ENCODE measurements at places on chromosomes 2 and 18.

DNA sequence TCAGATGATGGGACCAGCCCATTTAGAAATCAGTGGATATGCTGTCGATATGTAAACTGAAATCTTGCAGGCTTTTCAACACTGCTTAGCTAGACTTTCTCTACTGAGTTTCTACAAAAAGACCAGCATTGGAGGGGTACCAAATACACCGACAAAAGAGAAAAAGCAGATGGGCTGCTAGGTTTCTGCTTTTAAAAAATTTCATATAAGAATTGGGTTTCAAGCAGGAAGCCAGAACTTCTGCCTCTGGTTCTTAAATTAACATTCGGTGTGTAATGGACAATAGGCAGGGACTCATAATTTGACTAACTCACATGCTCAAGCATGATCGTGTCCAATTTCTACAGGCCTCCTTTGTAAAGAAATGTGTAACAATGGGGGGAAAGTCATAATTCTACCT is 3.1 kb downstream of the ARL4C start:
- no peak for DNase-seq

GRCh38 chr18:70423120-70423519 is 134.3 kb downstream of the SOCS6 start:
- DNase-seq, result no peak

DNA sequence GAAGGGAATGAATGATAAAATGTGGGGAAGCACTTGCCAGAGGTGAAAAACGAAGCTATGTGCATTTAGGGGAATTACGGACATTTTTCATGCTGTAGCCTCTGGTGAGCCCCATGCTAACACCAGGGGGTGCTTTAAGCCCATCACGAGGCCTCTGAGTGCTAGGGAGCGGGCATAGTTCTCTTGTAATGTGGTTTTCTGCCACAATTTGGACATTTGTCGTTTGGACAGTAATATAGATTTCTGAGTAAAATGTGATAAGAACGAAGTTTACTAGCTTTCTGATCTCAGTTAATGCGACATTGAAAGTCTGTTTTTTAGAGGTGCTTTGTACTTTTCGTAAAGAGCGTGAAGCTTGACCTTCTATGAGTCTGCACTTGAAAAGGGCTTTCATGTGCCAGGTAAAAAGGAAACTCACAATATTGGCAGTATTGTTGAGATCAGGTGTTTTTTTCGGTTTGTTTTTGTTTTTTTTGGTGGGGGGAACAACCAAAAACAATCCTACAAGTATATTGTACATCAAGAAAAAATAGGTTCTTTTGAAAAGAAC is 50.6 kb downstream of the TRAF3IP1 start:
- peak; percentile 45 for DNase-seq

DNA sequence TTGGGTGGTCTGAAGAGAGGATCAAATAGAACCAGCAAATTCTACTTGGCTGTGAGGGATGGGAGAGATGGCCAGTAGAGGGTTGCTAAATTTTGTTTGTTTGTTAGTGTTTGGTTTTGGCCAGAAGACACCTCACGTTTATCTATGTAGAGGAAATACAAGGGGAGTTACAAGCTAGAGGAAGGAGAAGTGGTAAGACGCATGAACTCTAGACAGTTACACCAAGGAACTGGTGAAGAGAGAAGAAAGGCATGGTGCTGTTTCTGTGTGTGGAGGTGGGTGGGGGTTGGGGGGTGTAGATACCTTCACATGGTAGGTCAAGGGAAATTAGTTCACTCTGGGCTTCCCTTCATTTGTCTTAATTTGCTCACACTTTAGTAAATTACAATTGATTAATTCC is 25.6 kb downstream of the RASGRP3 start:
- DNase-seq, result no peak

GRCh38 chr2:2877427-2877826 is 500.2 kb downstream of the EIPR1 start:
- no peak for DNase-seq

- DNase-seq, result no peak
These were observed 135.4 kb downstream of the PTH2R start for GRCh38 chr2:208541989-208542464.

DNA sequence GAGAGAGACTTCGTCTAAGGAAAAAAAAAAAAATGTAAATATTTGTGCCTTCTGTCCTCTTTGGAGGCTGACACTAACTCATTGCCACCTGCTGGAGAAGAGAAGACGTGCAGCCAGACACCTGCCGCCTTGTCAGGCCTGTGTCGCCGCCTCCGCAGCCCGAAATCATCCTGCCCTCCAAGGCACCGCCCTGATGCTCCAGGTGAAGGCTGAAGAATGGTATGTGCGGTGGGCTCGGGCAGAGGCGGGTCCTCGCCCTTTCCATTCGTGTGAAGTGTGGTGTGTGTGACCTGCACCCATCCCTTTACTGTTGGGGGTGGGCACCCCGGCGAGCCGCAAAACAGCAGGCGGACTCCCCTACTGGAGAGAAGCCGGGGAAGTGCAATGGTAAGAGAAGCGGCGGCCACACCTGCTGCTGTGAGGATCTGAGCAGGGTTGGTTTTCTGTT is 60.4 kb downstream of the FAM161A start:
- no peak for DNase-seq

DNA sequence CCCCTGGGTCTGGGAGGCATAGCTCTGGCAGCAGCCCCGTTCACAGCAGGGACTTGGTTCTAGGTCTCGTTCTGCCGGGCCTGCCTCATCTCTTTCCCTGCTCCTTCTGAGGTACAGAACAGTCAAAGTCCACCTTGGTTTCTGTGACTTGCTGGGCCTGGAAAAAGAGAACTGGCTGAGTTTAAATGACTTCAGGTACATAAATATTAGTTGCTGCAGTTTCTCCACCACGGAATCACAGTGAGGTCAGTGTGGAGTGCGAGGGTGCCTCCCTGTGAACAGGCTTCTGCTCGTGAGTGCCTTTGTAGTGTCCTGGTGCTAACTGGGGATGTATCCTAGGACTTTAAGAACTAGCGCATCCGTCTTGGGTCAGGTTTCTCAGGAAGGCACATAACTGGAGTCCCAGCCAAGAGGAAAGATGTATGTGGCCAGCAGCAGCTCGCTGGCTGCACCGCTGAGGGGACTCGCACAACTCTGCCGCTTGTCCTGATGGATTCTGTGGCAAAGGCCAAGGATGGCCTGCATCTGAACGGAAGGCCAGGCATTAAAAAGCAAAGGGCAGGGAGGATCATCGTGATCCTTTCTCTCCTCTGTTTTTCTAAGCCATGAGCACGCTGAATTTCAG is 188.6 kb downstream of the SH3RF3 start:
- no peak for DNase-seq

GRCh38 chr2:85240055-85240454 is 87.7 kb downstream of the TGOLN2 start:
- no peak for DNase-seq

DNA sequence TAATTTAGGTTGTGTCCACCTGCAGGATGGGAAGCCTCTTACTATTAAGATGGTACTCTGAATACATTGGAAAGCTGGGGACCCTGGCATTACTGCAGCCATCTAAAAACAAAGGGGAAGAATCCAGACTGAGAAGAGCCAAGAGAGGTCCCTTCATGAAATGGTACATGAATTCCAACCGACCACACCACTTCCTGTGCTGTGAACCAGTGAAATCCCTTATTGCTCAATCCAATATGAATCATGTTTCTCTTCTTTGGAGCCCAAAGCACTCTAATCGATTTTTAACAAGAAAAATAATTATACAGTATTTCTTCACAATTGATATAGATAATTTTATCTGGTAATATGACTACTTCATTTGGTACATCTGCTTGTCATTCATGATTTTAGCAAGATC is 479.7 kb upstream of the RAB6C start:
- no peak for DNase-seq

- DNase-seq, result no peak
These were observed 301.8 kb downstream of the C1D start for GRCh38 chr2:67760995-67761394.

DNA sequence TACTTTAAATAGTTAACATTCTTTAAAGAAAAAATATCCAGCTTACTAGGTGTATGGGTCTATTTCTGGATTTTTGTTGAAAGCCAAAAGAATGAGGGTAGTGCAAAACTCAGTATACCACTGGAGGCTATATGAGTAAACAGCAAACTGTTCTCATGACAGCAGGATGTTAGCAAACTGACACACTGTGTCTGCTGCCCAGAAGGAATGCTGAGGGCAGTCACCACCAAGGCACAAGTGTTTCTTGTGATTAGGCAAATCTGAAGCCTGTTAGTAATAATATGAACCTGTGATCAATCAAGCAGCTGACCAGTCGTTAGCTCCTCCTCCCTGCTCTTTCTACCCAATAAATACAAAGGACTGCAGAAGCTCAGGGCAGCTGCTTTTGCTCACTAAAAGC is 50.5 kb upstream of the SULT1C3 start:
- DNase-seq, result no peak

DNA sequence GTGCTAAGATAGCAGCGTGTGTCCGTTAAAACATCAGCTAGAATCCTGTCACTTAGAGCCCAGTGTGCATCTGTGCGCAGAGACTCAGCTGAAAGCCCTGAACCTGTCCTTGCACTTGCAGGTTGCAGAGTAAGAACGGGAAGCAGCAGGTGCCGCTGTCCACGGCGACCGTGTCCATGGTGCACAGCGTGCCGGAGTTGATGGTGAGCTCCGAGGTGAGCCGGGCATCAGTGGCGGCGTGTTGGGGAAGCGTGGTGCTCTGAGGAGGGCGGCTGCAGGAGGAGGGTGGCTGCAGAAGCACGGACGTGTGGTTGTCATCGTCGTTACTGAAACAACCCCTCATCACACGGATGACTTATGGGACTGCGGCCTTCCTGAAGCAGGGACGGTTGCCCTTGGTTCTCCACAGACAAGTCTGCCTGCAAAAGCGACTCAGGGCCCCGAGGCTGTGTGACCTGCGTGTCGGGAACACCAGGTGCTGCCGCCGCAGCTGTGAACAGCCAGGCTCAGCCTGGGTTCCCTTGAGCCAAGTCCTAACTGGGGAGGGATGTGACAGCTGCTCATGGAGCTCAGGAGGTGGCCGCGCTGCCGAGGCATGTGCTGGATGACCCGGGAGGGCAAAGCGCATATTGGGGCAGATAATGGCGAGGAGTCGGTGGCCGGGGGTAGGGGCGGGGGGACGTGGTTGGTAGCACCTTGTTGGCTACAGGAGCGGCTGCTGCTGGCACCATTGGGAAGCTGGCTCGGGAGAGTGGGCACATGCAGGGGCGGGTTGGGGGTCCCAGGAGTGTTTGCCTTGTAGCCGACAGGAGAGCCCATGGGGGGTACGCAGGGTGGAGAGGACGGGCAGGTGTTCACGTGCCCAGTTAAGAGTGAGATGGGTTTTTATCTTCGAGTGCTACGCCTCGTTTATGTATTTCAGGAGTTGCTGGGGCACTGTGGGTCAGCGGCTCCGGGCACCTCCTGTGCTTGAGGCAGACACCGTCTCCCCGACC is 16.6 kb downstream of the CTDP1 start:
- no peak for DNase-seq

- no peak for DNase-seq
These were observed 222.8 kb downstream of the FBXO15 start for GRCh38 chr18:73924836-73925235.
